ENCODE measurements at places on chromosomes 11 and 22.

DNA sequence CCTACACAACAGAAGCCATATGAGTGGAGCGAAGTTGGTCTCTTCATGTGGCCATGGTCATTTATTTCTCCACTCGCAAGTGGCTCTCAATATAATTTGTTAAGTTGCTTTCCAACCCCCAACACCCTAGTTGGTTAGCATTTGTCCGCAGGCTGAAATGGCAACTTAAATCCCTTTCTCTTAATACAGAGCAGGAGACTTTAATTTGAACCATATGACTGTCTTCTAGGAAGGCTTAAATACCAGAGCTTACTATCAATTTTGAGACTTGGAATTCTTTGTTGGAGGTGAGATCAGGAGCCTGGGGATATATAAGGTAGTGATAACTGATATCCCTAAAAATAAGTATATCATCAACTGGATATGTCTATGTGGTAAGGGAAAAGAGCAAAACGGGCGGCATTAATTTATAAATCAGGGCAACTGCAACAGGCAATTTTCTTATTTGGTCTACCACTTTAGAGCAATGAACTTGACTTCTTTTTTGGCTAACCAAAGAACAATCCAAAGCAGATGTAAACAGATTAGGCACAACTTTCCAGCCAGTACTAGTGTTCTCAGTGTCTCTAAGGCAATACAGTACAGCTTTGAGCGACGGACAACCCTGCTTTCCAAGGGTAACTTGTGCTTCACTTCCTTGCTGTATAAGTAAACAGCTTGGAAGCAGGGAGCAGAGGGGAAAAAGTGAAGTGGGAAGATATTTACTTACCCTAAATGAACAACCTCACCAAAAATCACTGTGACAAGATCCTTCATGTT, 74.7 kb upstream of the APOA1 start:
- no peak for DNase-seq

GRCh38 chr11:14587258-14587657, 56.3 kb upstream of the PDE3B start:
- no peak for DNase-seq

- no peak for DNase-seq
These were observed 38.7 kb downstream of the MYO18B start for GRCh38 chr22:25780673-25781072.

- no peak for DNase-seq
These were observed 40.5 kb upstream of the BIRC3 start for GRCh38 chr11:102276783-102277182.

DNA sequence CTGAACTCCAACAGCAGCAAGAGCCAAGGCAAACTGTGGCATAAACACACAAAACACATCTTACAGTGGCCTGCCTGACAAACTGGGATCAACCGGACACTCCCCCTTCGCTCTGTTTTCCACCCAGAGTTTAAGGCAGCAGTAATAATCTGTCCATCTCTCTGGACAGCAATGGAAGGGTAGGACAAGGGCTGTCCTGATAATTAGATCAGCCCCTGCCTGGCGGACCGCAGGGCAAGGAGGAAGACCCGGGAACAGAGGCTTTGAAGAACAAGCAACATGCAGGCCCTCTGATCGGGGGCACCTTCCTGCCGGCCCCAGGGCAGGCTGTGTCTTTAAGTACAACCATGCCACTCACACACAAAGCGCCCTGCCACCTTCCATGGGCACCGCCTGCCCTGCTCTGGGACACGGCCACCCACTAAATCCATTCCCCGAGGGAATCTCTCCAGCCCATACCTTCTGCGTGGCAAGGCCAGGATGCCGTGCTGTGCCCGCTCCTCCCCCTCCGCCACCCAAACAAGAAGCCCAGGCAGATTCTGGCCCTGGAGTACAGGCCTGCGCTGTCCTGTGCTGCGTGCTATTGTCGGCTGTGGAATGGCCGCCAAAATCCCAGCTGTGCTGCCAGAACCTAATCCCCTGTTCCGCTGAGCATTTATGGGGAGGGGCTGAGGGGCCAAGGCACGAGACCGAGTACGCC, 38.8 kb downstream of the NUMA1 start:
- peak; percentile 92 for DNase-seq

- DNase-seq, result no peak
These were observed 22.8 kb downstream of the SAA1 start for GRCh38 chr11:18288911-18289310.

DNA sequence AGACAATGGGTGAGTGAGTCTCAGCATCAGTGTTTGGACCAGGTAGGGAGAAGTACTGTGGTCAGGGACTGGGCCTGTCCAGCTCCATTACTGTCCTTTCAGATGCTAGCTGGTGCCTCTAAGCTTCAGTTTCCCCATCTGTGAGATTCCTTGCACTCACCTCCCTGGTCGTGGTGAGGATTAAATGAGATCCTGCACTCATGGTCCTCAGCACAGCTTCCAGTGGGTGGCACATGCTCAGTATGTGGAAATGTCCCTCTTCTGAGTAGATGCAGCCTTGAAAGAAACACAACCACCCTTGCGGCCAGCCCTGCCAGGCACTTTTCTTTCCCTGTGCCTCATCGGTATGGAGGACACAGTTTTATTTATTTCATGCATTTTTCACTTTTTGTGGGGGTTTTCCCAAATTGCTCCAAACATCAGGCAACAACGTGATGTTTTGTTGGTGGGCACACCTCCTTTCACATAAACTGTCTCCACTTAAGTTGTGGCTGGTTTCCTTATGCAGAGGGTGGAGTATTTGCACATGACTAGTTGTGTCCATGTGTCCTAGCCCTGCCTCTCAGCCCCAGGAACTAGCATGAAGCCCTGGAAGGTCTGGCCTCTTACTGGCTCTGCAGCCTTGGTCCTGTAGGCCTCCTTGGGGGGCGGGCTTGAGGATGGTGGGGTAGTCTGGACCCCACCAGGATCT, 1.1 kb downstream of the LZTR1 start:
- DNase-seq, result no peak

- peak; percentile 55 for DNase-seq
These were observed 21.2 kb downstream of the UPB1 start for GRCh38 chr22:24516301-24516737.

DNA sequence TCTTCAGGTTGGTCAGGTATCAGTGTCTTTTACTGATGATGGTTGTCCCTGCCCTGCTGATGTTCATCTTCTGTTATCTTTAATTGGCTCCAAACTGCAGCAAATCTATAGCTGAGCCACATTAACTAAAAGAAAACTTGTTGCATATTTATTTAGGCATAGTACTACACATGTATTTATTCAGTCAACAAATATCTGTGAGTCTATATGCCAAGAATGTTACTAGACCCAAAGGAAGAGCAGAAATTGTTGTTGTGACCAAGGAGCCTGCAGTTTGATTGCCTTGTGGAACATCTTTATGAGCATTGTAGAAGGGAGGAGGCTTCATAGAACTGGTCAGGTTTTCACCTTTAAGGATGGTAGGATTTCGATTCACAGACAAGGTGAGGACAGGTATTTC, 10.1 kb downstream of the BMAL1 start:
- no peak for DNase-seq

DNA sequence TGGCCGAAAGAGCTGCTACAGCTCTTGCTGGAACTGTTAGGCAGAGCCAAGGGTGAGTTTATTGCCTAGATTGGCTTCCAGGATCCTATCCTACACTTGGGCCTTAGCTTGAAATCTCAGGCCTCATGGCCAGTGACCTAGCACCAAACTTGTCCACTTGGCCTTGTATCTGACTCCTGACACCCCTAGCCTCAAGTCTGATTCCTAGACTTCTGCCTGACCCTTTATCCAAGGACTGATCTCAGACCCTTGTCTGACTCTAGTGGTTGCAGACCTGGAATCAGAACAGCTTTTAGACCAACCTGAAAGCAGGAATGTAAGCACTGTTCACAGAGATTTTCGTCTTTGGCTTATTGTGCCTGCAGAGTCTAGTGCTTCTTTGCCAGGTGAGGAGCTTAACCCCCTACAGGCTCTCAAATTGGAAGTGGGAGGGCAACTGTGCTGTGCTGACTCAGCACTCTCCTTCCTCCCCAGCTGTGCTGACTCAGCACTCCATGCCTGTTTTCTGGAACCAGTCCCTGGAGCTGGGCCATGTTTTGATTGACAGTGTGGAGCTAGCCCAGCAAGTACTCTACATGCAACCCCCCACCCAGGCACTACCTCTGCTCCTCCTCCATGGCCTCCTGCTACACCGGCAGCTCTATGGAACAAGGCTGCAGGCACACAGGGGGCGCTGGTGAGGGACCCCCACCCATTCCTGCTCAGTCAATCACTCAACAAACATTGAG, 35.1 kb downstream of the RRP8 start:
- no peak for DNase-seq

DNA sequence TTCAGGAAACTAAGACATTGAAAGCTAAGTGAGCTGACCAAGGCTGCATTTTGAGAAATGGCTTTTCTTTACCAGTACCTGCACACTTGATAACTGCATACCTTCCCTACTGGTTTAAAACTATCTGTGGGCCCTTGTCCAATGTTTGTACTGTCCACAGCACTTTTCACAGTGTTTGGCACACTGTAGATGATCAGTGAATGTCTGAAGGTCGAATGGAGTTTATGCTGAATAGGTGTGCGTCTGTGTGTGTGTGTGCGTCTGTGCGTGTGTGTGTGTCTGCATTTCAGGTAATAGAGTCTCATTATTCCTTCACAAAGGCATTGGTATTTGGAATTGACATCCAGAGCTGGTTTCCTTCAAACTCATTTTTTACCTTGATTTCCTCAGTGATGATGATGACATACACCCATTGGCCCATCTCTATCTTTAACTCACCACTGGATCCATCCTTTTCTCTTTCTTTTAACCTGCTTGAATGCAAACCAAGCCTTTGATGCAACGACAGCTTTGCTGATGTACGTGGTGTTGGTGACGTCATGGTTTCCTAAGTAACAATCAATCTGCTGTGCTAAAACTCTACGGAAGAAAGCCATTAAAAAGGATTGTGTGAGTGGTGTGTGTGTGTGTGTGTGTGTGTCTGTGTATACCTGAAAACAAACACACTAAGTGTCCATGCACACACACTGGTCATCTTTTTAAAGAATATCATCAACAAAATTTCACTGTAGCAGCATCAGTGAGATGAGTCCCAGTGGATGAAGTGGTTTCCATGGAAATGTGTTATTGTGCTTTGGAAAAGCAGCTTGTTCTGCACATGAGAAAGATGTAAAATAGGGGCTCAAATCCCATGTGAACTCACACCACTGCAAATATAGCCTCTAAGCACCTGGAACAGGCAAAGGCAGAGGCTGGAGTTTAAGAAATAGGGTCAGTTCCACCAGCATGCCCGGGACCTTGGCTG, 490.2 kb upstream of the B3GAT1 start:
- no peak for DNase-seq

DNA sequence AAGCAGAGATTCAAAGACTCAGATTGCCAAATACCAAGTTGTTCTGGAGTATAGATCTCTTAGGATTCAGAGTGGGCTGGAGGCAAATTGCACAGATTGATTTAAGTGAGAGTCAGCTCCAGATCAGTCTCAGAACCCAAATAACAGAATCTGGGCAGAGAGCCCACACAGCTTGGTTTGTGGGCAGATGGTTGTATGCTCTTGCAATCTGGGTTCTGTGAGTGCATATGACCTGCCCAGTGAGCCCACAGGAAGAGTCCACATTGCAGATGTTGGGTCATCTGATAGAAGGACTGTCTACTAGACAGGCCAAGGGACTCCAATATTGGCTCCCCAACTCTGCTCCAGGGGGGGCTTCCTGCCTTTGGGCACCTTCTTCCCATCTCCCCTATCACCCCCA, 65.9 kb downstream of the ADAMTS15 start:
- no peak for DNase-seq

DNA sequence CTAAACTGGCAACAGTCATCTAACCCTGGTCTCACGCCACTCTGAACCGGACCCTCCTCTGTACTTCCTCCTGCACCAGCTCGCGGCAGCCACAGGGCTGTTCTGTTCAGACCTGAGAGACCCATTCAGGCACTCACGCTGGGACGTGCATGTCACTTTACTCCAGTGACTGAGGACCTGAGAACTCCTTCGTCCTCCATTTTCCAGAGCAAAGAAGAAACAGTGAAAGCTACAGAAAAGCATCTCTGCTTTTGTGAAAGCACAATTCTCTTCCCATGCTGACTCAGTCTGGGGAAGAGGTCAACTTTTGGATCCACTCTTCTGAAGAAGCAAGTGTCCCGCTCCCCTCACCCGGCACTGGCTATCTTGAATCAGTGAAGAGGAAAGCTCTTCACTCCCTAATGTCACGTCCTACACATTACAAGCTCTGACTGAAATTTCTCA, 24.5 kb downstream of the PISD start:
- DNase-seq, result no peak

GRCh38 chr22:49573109-49573765, 254.4 kb downstream of the BRD1 start:
- peak; percentile 6 for DNase-seq

GRCh38 chr22:46408568-46409506, 73.3 kb downstream of the TRMU start:
- no peak for DNase-seq

GRCh38 chr11:104130161-104130560, 33.8 kb downstream of the PDGFD start:
- no peak for DNase-seq

All from left hindlimb (tissue), 1 donor.